ENCODE measurements at places on chromosomes 12 and 14. TPM values are rescaled to one million over a fixed set of nuclear protein-coding genes. Genes with fewer than 3 reads are reported as not detected.

DNA sequence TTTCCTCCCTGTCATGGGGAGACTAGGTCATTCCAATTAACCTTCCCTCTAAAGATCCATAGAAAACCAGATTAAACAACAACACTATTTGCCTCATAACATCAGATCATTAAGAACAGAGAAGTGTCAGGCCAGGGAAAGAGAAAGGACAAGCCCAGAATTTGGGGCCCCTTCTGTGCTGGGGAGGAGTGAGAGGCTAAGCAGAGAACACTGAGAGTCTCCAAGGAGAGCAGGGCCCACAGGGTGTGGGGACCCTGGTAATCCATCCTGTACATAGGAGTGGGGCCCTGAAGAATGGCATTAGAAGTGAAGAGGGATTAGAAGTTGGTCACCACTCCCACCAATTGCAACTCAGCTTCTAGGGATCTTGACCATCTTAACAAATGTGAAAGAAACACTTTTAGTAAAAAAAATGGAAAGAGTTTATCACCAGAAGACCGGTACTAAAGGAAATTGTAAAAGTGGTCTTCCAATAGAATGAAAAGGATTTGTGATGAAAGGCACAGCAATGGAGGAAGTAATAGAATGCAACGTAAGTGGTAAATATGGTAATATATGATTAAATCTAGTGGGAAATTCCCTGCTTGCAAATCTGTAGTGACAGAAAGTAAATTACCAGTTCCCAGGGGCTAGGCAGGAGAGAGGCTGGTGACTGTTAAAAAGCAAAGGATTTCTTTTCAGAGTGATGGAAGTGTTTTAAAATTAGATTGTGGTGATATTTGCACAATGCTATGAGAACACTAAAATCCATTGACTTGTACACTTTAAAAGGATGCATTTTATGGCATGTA is 14.0 kb upstream of the TMTC1 start:
- DNase-seq, result no peak
- no peaks in the 10 kb centered on the region for H3K4me1 ChIP-seq
- no peak overlapping the region for H3K4me3 ChIP-seq
- peaks cover 14% of the 10 kb centered on the region for H3K27me3 ChIP-seq

The SERPINA12 gene
- total RNA-seq, result not detected

DNA sequence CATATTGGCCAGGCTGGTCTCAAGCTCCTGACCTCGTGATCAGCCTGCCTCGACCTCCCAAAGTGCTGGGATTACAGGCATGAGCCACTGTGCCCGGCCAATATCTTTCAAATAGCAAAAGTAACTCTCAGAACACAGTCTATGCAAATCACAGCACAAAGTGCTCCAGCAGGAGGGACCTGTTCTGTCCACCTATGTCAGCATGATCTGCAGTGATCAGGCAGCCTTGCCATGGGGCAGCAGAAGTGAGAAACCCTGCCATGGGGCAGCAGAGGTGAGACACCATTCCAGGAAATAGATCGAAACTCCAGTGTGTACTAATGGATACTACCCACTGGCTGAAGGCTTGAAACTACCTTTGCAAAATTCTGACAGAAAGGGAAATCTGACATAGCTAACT is 78.5 kb upstream of the EIF5 start:
- peaks cover 2% of the 10 kb centered on the region for H3K4me1 ChIP-seq
- DNase-seq, result no peak

DNA sequence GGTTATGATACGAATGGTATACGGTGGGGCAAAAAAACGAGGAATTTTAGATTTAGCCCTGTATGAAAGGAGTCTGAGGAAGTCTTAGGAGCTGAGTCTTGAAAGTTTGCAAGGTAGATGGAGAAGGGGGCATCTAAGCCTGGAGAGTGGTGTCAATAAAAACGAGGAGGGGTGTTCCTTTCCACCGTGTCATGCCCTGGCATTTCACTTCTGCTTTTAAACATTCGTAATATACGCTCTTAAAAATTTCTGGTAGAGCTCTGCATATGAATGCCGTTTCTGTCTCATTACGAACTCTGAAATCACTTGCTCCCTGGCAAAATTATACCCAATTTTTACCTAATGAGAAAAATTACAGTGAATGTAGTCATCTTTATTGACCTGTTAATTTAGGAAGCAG is 170.2 kb downstream of the ERC1 start:
- DNase-seq, result no peak
- H3K27ac ChIP-seq, result no peak overlapping the region
- H3K4me3 ChIP-seq, result no peak overlapping the region
- H3K36me3 ChIP-seq, result peaks cover 4% of the 10 kb centered on the region
- no peaks in the 10 kb centered on the region for H3K27me3 ChIP-seq
- peaks cover 2% of the 10 kb centered on the region for H3K4me1 ChIP-seq

- no peaks in the 10 kb centered on the region for H3K27me3 ChIP-seq
- no peak for DNase-seq
- H3K36me3 ChIP-seq, result peaks cover 6% of the 10 kb centered on the region
- no peak overlapping the region for H3K4me3 ChIP-seq
- H3K4me1 ChIP-seq, result peaks cover 6% of the 10 kb centered on the region
Observed at GRCh38 chr14:69086537-69086936, 66.4 kb downstream of the DCAF5 start.

GRCh38 chr12:103640831-103641230 is 53.8 kb downstream of the STAB2 start:
- no peak for DNase-seq
- H3K4me3 ChIP-seq, result no peak overlapping the region
- H3K4me1 ChIP-seq, result no peaks in the 10 kb centered on the region
- H3K27ac ChIP-seq, result no peak overlapping the region
- peaks cover 3% of the 10 kb centered on the region for H3K27me3 ChIP-seq

DNA sequence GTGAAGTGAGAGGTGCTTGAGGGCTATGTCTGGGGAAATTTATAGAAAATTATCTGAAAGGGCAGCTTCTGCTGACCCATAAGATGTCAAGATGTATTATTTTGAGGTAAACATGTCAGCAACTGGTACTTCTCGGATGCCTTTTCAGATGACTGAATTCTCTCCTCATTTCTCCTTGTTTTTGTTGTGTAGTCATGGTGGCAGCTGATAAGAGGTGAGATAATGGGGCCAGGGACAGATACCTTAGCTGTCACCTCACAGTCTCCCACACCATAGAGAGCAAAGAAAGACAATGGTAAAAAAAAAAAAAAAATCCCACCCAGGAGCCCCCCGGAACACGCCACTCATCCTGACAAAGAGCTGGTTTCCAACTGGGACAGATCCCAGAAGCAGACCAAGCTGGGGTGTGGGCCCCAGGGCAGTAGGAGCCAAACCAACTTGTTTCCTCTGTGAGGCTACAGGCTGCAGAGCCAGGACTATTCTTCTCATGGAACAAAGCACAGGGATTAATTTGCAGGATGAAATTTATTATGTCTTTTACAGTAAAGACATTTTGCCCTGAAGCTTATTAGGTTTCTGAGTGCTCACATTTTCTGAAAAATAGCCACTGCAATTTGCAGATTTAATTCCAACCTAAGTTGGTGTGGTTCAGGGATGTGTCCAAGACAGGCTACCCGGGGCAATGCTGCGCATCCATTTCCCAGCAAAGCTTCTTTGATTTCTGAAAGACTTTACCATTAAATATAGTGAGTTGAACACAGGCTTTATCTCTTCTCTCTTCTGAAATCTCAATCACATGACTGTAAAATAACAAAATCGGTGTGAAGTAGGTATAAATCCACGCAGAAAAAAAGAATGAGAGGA is 52.2 kb downstream of the NDUFA12 start:
- no peak for DNase-seq
- H3K4me3 ChIP-seq, result no peak overlapping the region
- H3K4me1 ChIP-seq, result no peaks in the 10 kb centered on the region
- H3K36me3 ChIP-seq, result no peaks in the 10 kb centered on the region
- H3K27ac ChIP-seq, result no peak overlapping the region
- peaks cover 24% of the 10 kb centered on the region for H3K27me3 ChIP-seq

- DNase-seq, result no peak
- H3K27me3 ChIP-seq, result peaks cover 5% of the 10 kb centered on the region
- H3K36me3 ChIP-seq, result no peaks in the 10 kb centered on the region
- H3K4me1 ChIP-seq, result peaks cover 16% of the 10 kb centered on the region
Observed at GRCh38 chr12:41521872-41522379, 333.8 kb downstream of the PDZRN4 start.

DNA sequence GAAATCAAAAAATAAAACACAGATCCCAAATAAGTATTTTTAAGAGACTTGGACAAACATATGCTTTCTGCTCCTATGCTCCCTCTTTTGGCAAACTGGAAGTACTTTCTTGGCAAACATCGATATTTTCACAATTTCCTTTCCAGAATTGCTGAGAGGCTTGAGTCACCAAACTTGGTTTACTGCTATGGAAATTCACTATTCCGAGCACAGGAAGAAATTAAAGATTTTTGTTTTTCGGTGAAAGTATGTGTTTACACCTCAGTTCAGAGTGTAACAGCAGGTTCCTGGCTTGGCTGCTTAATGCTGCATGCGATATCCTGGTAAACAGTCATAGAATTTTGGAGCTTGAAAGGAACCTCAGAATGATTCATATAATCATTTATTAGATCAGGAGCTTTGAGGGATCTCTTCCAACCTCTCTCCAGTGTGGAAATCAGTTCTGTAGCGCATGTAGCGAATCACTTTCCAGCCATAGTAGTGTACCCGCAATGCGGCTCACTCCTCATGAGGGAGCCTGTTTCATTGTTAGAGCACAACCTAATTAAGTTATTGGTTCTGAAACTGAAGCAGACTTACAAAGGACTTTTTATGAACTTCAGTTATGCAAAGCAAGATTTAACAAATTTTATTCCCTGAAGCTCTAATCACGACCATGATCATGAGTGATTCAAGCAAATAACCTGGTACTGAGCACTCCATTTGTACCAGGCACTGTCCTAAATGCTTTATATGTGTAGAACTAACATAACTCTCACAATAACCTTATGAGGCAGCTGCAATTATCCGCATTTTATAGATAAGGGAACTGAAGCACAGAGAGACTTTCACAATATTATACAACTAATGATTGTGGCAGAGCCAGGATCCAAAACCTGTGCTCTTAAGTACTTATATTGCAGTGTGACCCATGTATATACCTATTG is 56.4 kb upstream of the ATP2A2 start:
- H3K4me1 ChIP-seq, result no peaks in the 10 kb centered on the region
- no peaks in the 10 kb centered on the region for H3K36me3 ChIP-seq
- H3K27me3 ChIP-seq, result peaks cover 4% of the 10 kb centered on the region
- DNase-seq, result no peak

The HELB gene
- total RNA-seq, result 23.7 TPM

GRCh38 chr14:75469606-75470237 is 41.9 kb downstream of the JDP2 start:
- no peak overlapping the region for H3K4me3 ChIP-seq
- no peaks in the 10 kb centered on the region for H3K27me3 ChIP-seq
- H3K4me1 ChIP-seq, result no peaks in the 10 kb centered on the region
- H3K36me3 ChIP-seq, result no peaks in the 10 kb centered on the region
- DNase-seq, result no peak

- DNase-seq, result no peak
- H3K4me1 ChIP-seq, result no peaks in the 10 kb centered on the region
- no peak overlapping the region for H3K27ac ChIP-seq
- no peaks in the 10 kb centered on the region for H3K36me3 ChIP-seq
- H3K4me3 ChIP-seq, result no peak overlapping the region
Observed at GRCh38 chr12:1510056-1510812, 84.1 kb downstream of the FBXL14 start.

- no peak overlapping the region for H3K27ac ChIP-seq
- no peaks in the 10 kb centered on the region for H3K4me1 ChIP-seq
- no peaks in the 10 kb centered on the region for H3K36me3 ChIP-seq
- H3K27me3 ChIP-seq, result no peaks in the 10 kb centered on the region
- no peak for DNase-seq
- no peak overlapping the region for H3K4me3 ChIP-seq
Observed at GRCh38 chr14:32364941-32365340, 35.8 kb downstream of the AKAP6 start.

- DNase-seq, result no peak
- no peak overlapping the region for H3K4me3 ChIP-seq
- peaks cover 50% of the 10 kb centered on the region for H3K36me3 ChIP-seq
- peaks cover 24% of the 10 kb centered on the region for H3K4me1 ChIP-seq
Observed at GRCh38 chr14:50734950-50735695, 67.0 kb upstream of the SAV1 start.

The MANSC1 gene
- total RNA-seq, result 3.5 TPM

DNA sequence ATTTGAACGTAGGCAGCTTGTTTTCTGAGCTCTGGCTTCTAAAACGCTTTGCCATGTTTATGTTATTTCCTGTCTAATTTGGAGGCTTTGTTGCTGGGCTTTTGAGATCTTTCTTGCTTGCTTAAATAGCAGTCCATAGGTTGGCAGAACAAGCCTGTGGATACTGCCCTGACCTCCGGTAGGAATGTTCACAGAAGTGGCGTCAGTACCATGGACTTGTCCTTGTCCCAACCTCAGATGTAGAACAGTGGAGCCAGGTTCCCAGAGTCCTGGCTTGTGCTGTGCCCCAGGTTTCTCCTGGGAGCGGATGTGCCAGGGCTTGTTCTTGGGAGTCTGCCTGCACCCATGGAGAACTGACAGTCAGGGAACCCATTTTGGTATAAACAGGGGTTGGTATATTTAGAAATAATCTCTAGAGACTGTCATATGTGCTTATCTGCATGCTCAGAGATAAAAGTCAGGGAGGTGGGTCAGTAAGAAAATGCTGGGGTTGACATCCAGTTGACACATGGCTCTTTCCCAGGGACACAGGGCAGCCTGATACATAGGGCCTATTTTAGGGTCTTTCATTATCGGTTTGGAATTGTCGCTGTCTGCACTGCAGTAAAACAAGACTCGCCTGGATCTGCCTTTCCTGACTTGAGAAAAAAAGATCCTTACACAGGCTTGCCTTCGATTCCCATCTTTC is 22.9 kb downstream of the CACNA1C start:
- no peak for DNase-seq
- H3K36me3 ChIP-seq, result peaks cover 2% of the 10 kb centered on the region
- peaks cover 5% of the 10 kb centered on the region for H3K27me3 ChIP-seq
- H3K4me3 ChIP-seq, result no peak overlapping the region
- H3K27ac ChIP-seq, result no peak overlapping the region
- no peaks in the 10 kb centered on the region for H3K4me1 ChIP-seq

DNA sequence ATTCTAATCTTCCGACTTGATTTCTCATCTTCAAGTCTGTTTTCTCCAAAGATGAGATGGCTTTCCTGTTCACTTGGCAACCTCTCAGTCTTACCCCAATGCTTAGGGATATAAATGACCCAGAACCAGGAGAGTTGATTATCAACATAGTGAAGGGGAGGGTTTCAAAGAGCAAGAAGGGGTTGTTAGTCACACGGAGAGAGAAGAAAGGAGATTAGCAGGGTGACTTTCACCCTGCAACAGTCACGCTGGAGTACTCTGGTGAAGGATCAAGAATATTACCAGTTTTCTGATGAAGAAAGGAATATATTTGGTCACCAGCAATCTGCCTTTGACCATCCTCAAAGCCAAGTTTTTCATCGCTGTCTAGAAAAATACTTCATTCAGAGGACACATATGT is at the start of gene TMEM52B:
TMEM52B (plus strand) TSS at position 212 of the 400 bp plus-strand sequence. CDS start 543 bp downstream, outside the sequence.
- no peak for DNase-seq
- peaks cover 5% of the 10 kb centered on the region for H3K4me1 ChIP-seq
- H3K4me3 ChIP-seq, result no peak within 1 kb of the TSS

The C14orf132 gene
- total RNA-seq, result 4.9 TPM

The NRXN3 gene
- not detected for total RNA-seq

Measured in activated naive CD4-positive, alpha-beta T cell treated with anti-CD3 and anti-CD28 coated beads for 36 hours (primary cell).